Left renal pelvis (tissue), 4 donors: ENCODE measurements at places on chromosomes 7 and 10. TPM values are rescaled to one million over a fixed set of nuclear protein-coding genes. Genes with fewer than 3 reads are reported as not detected.

DNA sequence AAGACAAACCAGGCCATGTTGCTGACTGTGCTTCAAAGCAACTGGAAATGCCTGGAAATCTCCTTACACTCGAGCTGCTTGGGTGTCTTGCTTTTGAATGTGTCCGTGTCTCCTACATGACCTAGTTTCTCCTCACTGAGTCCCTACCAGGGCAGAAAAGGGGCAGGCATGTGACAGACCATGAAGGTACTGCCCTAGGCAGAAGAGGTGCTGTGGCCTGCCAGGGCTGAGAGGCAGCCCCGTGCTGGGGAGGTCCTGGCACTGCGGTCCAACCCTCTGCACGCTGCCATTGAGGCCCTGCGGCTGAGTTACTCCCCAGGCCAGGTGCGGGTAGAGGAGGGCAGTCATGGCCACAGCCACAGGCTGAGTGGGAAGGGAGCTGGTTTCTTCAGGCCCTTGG lies 159.3 kb downstream of the LYZL1 start:
- DNase-seq, result no peak

- no peak for DNase-seq
Measured at GRCh38 chr10:14665304-14665703, 109.4 kb downstream of the FAM107B start.

GRCh38 chr10:96473866-96474265 lies 39.9 kb downstream of the TLL2 start:
- DNase-seq, result no peak

DNA sequence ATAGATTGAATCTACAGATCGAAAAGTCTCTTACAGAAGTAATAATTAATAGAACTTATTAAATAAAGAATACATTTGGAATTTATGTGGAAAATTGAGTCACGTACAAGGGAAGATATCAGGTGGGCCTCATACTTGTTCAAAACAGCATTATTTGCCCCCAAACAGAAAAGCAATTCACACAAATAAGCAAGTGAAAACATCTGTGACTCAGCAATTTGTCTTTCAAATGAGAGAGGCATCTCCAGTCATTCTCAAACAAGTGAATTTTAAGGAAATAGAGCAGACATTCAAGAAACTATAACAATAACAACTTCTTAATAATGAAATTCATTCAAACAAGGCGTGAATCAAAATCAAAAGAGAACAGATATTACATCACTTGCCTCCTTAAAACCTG lies 50.1 kb downstream of the SEMA3A start:
- DNase-seq, result no peak

The MMP21 gene
- 0.38 TPM for polyA plus RNA-seq

DNA sequence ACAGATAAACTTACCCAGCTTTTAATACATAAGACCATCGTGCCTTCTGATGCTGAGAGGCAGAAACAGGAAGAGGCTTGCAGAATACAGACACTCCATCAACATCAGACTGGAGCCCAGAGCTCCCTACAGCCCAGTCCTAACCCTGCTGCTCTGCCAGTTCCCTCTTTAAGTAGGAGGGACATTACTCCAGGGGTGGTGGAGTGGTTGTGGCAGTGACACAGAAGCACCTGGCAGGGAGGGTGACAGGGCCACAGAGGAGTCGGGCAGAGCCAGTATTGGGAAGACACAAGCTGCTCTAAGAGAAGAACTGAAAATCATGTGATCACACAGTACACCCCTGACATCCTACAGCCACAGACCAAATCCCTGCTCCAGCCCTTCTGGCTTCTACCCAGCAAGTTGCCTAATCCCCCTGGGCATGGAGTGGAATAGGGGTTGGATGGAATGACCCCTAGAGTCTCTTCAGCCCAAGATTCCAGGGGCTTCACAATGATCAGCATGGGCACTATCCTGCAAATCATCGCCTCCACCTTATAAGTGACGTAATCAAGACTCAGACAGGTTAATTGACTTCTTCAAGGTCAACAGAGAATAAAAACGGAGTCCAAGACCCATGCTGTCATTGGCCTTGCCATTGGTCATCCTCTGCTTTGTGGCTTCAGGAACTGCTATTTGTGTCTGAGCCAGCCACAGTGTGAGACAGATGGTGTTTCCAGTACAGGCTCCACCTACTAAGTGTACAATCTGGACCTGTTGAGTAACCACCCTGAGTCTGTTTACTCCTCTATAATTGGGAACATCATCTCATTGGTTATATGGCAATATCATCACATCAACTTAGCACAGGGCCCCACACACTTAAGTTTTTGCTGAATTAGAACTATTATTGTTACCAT lies 61.1 kb upstream of the ZMIZ1 start:
- DNase-seq, result no peak

- no peak for DNase-seq
Measured at GRCh38 chr10:34081347-34081743, 733.8 kb downstream of the PARD3 start.

- no peak for DNase-seq
Measured at GRCh38 chr7:111708072-111708471, 145.8 kb upstream of the IMMP2L start.

DNA sequence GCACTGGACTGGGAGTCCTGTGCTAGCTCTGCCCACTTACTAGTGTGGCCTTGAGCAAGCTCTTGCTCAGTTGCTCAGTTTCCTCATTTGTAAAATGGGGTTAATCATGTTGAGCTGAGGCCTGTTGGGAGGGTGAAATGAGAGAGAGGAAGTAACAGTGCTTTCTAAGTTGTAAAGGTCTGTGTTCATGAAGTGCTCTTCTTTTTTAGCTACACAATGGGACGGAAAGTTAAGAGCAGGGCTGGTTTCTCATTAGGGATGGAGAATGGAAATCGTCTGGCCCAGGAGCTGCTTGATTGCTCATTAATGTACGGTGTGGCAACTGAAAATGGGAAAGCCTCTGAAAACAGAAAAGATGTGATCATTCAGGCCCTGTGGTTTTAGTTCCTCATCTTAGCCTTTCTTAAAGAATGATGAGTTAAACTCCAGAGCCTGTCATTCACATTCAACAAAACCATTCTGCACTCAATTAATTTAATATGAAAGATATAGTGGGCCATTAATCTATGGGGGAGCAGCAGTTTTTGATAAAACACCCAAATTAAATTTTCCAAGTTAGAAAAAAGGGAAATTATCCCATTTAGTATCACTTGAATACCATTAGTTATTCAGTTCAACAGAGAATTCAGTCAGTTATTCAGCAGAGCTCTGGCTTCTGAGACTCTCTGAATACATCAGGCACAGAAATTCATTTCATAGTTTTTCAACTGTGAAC lies 60.5 kb downstream of the SH2D4B start:
- no peak for DNase-seq

The SFTPA2 gene
- polyA plus RNA-seq, result not detected

DNA sequence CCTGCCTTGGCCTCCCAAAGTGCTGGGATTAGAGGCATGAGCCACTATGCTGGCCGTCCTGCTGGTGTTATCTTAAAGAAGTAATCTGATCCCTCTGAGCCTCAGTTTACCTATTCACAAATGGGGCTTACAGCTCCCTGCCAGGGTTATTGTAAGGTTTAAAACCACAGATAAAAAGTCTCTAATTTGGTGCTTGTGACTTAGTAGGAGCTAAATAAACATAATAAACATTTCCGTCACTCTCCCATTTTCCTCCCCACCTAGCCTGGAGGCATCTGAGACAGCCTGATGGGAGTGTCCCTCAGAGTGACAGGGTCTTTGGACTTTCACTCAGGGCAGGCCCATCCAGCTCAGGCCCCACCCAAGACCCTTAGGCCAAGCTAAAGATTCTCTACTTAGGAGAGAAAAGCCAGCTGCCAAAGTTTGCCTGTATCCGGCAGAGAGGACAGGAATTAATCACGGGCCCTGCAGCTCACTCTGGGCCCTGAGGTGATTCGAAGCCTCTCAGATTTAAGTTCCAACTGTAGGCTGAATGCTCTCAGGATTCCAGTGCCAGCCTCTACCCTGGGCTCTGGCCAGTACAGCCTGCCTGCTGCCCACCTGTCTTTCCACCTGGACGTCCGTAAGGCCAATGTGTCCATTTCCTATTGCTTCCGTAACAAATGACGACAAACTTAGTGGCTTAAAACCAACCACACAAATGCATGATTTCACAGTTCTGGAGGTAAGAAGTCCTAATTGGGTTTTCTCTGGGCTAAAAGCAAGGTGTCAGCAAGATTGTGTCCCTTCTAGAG lies 21.8 kb upstream of the DUSP5 start:
- no peak for DNase-seq

DNA sequence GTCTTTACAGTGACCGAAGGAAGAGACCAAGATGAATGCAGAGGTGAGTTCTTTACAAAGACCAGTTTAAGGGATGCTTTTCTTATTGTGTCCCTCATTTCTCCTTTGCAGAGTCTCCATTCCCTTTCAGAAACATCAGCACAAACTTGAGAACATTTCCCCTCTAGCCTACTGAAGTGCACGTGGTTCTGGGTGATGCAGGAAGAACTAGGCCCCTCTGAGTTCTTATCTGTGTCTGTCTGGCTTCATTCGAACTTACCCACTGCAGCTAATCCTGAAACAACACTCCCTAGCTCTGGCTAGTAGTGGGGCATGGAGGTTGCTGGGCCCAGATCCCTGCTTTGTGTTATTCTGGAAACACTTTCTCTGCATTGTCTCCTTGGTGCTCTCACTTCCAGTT lies 12.6 kb downstream of the BLVRA start:
- no peak for DNase-seq

DNA sequence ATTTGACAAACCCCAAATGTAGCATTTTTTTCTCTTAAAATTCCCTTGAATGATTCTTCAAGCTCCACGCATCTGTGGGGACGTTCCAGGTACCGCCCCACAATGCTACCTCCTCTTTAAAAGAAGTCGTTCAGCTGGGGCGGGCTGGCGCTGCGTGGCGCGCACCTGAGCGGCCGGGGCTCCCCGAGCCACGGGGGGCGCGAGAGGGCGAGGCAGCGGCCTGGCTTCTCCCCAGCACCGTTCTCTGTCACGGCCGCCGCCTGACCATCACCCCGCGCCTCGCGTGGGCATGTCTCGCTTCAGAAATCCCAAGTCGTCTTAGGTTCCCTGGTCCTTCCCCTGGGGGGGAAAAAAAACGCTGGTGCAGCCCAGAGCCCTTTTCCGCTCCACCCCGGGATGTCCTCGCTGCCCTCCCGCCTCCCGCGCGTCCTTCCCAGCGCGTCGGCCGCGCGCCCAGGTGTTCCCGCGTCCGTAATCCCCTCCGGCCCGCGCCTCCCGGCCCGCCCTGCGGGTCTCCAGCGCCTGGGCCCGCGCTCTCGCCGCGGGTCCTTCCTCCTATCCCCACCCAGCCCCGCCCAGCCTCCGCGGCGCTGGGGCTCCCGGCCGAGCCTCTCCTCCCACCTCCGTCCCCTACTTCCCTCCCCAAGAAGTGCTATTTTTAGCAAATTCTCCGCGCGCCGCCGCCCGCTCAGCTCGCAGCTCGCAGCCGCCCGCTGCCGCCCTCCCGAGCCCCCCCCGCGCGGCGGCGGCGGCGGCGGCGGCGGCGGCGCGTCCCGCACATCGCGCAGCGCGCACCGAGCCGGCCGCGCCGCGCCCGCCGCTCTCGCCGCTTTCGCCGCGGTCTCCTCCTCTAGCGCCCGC lies 58.7 kb upstream of the PRPS1L1 start:
- DNase-seq, result no peak

- DNase-seq, result no peak
Measured at GRCh38 chr10:4696186-4696585, 129.8 kb upstream of the AKR1E2 start.

The CALN1 gene
- 2.1 TPM for polyA plus RNA-seq

- DNase-seq, result no peak
Measured at GRCh38 chr7:139991269-139991666, 71.5 kb downstream of the PARP12 start.

The HSPA12A gene
- polyA plus RNA-seq, result 49.7 TPM

DNA sequence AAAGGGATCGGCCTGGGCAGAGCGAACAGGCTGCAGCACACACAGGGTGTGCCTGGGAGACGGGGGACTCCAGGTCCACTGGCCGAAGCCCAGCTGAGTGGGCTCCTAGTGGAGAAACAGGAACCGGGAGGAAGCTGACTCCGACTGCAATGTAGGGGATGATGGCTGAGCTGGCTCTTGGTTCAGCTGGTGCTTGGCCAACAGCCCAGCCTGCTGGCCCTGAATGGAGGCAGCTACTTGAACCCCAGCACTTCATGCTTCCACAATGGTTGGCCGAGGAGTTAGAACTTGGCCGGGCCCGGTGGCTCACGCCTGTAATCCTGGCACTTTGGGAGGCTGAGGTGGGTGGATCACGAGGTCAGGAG lies 27.0 kb upstream of the FRAT2 start:
- DNase-seq, result no peak

DNA sequence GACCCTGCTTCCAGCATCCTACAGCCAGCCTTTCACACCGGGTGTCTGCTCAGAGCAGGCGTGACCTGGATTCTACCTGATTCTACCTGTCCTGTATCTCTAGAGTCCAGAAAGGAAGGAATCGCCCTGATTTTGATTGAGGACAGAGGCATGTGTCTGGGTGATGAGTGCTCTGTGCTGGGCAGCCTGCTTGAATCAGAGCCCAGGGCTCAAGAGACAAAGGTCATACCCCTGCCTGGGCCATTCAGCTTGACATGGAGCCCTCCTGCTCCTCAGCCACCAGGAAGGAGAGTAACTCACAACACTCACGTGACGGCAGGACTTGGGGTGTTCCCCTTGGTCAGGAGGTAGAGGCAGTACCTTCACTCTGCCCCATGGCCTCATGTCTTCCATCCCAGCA lies 11.2 kb downstream of the GAD2 start:
- DNase-seq, result no peak

The NRG3 gene
- 14.2 TPM for polyA plus RNA-seq

The MALSU1 gene
- polyA plus RNA-seq, result 56.8 TPM

DNA sequence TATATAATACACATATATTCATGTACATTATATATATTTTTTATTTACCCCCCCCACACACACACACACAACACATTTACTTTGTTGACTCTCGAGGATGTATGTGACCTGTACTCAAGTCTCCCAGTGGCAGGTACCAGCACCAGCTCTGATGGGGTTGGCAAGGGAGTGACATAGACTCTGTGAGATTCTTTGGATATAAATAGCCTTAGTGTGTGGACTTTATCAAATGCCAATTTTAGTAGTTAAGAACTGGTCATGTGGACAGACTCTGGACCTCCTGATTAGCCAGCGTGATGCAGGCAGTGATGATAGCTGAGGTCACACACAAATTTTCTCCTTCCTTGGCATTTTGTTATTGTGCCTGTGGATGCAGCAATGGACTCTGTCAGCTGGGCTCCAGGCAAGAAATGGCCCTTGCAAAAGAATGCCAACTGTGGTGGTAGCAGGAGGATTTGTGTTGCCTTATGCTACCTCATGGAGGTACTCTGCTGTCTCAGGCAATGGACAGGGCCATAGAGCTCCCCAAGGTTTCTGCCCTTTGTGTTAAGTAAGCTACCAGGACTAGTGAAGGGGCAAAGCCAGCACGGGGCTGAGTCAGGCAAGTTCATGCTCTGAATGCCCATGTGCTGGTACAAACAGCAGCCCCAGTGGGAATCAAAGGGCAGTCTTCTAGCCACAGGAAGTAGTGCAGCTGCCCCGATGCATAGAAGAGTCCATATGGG lies 224.6 kb upstream of the ZWINT start:
- DNase-seq, result no peak

The DPYSL4 gene
- polyA plus RNA-seq, result 18.7 TPM
